Posterior vena cava (tissue), 2 donors: ENCODE measurements at places on chromosomes 4 and X. TPM values are rescaled to one million over a fixed set of nuclear protein-coding genes. Genes with fewer than 3 reads are reported as not detected.

DNA sequence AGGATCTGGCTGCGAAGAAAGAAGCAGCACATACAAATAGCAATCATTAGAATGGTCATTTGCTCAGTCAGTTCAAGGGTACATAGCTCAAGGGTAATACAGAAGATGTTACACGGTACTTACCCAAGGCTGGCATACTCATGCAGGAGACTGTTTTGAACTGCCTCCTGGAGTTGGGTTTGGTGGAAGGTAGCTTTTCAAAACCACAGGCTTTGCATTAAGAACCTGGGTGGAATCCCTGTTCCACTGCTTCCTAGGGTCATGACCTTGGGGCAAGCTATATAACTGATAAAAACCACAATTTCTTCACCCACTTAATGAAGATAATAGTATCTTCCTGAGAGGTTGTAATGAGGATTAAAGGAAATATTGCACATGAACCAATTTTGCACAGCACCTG is 36.5 kb downstream of the TBC1D9 start:
- DNase-seq, result no peak

Gene TMEM154
- 4.0 TPM for total RNA-seq

- DNase-seq, result no peak
Measured at GRCh38 chr4:11701966-11702725, 273.5 kb upstream of the HS3ST1 start.

- DNase-seq, result no peak
Measured at GRCh38 chrX:24718771-24719170, 25.1 kb downstream of the POLA1 start.

DNA sequence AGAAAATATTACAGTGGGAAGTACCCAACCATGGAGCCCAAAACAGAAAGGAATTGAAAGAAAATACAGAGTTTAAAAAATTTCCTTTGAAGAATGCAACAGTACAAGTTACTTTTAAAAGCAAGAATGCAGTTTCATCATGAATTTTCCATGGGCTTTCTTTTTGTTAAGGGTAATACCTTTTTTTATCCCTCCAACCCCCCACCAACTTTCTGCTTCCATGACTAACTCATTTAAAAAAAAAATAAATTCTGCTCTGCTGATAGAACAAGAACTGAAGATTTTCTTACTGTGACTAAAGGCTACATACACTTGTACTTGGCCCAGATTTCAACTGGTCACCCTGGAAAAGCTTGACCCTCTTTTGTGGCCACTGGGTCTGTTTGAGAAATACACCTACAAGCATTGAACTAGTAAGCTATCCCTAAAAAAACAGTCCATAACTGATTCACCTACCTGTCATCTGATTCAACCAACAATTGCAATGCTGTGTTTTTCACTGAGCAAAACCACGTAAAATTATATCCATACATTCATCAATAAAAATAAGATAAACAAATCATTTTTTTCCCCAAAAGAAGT is 214.2 kb downstream of the NSUN7 start:
- DNase-seq, result no peak

GRCh38 chr4:14221176-14221575 is 593.7 kb upstream of the BOD1L1 start:
- DNase-seq, result no peak

- peak; percentile 96 for DNase-seq
Measured at GRCh38 chr4:109815151-109816081, at the start of gene GAR1. Gene GAR1 (plus strand): TSS chr4:109815762. CDS start chr4:109816165, 403 bp downstream.

DNA sequence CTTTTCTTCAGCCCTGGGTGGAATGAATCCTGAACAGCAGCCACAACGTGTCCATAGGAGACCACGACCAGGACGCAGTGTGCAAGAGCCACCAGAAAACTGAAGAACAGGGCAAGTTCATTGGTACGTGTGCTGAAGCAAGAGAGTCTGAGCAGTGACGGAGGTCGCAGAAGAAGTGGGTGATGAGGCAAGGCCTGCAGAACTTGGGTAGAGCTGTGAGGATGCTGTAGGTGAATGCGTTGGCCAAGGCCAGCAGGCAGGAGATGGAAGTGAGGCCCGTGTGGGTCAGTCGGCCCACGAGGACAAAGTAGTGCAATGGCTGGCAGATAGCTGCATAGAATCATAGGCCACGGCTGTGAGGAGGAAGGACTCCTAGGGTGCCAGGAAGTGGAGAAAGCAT is 5.6 kb upstream of the CTAG2 start:
- DNase-seq, result no peak

Gene BCAP31
- 129 TPM for total RNA-seq

DNA sequence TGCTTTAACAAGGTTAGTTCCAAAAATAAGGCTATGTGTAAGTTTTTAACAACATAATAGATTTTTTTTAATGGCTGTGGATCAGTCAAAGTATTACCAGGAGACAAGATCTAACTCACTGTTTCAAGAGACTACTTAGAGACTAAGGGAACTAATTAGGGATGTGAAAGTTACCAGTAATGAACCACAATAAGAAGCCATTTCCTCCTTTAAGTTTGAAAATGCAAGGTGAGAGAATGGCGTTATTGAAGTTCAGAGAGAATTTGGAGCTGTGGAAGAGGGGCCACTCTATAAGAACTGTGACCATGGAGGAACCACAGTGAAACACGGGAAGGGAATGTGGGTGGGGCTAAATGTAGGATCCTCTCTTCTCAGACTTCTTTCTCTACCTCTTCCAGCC is 624.2 kb downstream of the GLUD2 start:
- no peak for DNase-seq

DNA sequence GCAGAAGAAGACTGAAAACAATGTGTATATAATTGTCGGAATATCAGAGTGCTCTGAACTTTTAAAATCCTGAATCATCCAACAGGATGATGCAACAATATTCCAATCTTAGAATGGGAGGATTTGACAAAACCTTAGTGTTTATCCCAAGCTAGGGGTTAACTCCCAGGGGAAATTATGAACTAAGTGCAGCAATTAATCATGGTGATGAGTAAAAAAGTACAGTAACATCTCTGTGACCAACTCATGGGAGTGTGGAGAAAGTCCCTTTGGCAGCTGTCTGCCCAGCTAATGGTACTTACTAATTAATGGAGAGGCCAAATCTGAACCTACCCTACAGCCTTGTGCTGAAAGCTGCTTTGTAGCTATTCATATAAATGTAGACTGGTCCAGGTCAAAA is 257.6 kb upstream of the DDX53 start:
- DNase-seq, result no peak

Gene PPP2R2C
- total RNA-seq, result 18.3 TPM

Gene NEUROG2
- not detected for total RNA-seq

DNA sequence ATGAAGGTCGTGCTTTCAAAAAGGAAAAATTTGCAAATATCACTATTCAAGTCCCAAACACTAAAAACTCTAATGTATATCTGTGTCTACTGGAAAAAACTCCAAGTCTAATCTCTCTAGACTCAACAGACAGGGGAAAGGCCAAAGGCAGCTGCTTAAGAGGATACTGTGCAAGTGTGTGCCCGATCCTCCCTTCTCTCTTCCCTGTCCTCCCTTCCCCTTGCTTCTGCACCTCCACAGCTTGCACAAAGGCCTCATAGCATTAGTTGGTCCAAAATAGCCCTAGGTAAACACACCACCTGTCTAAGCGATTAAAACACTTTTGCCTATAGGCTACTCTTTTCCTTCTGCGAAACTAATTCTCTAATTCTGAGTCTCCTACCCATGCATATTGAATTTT is 10.6 kb downstream of the C4orf54 start:
- no peak for DNase-seq

Gene MAGEA9B
- total RNA-seq, result not detected
